ENCODE measurements at places on chromosomes 1 and 21.

DNA sequence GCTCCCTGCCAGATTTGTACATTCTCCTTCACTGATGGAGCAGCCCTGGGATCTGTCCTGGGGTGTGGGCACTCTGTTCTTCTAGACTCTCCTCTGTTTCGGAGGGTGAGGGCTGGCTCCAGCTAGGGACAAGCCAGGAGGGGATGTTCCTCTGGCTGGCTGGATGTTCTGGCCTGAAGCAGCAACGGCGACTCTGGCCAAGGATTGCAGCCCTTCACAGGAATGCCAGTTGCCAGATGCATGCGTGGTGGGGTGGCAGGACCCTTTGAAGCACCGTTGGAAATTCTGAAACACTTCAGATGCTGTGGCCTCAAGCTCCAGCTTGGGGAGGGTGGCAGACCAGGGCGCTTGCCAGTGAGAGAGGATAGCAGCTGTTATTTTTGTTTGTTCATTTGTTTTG, 210.9 kb downstream of the TRABD2B start:
- DNase-seq, result no peak

GRCh38 chr1:2382621-2383361, 8.6 kb downstream of the MORN1 start:
- no peak for DNase-seq

GRCh38 chr1:1776672-1777582, 1.3 kb downstream of the NADK start:
- no peak for DNase-seq

DNA sequence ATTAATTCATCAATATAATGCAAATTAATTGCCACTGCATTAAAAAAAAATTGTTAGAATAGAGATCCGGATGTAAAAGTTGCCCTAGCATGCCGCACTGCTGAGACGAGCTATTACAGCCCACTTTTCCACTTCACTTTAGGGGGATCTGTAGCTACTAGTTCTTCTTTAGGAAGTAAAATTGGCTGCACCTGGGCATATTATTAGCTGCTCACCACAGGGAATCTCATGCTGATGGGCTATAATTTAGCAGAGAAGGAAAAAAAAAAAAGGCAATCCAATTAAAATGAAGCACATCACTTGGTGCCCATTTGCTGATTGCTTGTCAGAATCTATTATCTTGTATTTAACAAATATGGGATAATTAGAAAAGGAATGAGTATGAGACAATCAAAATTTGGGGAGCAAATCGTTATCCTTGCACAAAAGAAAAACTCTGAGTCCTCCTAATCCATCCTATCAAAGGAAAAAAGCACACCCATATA, 233.4 kb downstream of the DSCAM start:
- DNase-seq, result no peak
